ENCODE measurements at places on chromosomes 5 and 9.

DNA sequence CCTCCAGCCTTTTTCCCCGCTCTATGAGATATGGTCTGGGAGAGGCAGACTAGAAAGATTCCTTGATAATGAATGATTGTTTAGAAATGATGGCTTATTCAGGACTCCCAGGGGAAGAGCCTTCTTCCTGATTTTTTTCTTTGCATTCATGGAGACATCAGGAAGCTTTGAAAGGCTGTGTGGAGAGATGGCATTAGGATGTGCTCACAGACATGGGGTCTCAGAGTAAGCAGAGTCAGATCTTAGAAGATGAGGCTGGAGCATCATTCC lies 37.1 kb downstream of the PPARGC1B start:
- no peak for DNase-seq

GRCh38 chr5:156481741-156482140 lies 154.8 kb downstream of the SGCD start:
- DNase-seq, result no peak

GRCh38 chr5:180684623-180685161 lies 35.3 kb upstream of the FLT4 start:
- DNase-seq, result no peak

- peak; percentile 77 for DNase-seq
Observed at GRCh38 chr9:99118782-99119466, 14.0 kb downstream of the TGFBR1 start.

GRCh38 chr9:109455391-109455790 lies 42.7 kb downstream of the PTPN3 start:
- DNase-seq, result no peak

DNA sequence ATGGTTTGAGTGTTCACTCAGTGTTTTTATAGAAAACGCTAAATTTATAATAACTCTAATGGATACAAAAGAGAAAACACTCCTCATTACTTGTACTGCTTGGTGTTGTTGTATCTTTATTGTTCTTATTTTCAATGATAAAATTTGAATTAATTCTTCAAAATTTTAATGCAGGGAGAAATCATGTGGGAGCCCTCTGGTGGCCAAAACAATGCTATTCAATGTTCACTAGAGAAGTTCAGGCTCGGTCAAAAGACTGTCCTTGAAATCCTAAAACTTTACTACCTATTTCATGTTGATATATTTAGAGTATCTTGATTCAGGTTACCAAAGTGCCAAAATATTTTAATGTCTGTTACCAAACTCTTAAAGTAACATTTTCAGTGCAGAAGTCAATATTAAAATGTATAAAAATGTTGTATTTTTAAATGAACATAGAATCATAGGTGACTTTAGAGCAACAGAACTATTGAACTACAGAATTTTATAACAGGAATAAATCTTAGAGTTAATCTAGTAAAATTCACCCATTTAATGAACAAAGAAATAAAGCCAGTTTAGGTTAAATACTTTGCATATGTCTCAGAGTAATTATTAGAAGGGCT lies 1259.8 kb downstream of the PTPRD start:
- DNase-seq, result no peak

- DNase-seq, result no peak
Observed at GRCh38 chr9:128548876-128549275, 3.5 kb upstream of the SPTAN1 start.

DNA sequence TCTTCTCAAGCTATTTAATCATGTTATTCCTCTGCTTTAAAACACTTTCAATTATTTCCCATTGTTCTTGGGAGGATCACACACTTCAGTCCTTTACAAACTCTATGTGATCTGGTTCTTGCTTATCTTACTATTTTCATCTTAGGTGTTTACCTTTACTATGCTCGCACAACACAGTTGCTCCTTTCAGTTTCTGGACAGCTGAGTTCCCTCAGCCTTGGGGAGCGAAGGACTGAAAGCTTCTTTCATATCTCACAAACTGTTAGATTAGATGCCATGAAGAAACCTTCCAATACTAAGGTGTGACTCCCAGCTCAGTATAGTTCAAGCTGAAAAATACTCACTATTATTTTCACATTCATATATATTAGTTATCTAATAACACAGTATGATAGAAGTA lies 117.9 kb downstream of the CDC42SE2 start:
- no peak for DNase-seq

DNA sequence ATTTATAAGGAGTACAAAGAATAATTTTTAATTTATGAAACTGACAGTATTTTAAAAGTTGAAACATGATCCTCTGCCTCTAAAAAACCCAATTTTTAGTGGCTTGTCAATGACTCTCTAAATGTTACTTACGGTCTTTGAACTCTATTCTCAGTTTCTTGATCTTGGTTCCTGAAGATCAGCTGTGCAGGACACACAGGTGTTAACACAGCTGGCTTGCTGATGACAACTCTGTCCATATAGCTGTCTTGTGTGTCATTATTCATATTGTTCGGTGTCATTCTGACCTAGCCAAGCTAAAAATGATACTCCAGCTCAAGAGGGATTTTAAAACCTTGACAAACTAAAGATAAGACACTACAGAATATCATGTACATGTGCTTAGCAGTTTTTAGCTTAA lies 314.5 kb downstream of the CCDC171 start:
- DNase-seq, result no peak

Data from Peyer's patch (tissue), 4 donors.